Fibroblast of pulmonary artery (primary cell): ENCODE measurements at places on chromosomes 4 and X.

GRCh38 chr4:26130841-26131432 lies 189.9 kb upstream of the RBPJ start:
- DNase-seq, result no peak

DNA sequence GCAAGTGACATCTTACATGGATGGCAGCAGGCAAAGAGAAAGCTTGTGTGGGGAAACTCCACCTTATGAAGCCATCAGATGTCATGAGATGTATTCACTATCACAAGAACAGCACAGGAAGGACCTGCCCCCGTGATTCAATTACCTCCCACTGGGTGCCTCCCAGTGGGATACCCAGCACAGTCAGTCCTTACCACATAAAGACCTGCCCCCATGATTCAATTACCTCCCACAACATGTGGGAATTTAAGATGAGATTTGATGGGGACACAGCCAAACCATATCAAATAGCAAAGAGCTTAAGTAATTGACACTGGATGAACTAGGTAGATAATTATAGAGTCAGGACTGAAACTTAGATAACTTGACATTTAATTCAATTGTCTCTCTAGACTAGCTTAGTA lies 85.6 kb downstream of the SLIT2 start:
- no peak for DNase-seq

- DNase-seq, result no peak
Measured at GRCh38 chrX:150150076-150150779, 211.9 kb upstream of the EOLA2 start.

DNA sequence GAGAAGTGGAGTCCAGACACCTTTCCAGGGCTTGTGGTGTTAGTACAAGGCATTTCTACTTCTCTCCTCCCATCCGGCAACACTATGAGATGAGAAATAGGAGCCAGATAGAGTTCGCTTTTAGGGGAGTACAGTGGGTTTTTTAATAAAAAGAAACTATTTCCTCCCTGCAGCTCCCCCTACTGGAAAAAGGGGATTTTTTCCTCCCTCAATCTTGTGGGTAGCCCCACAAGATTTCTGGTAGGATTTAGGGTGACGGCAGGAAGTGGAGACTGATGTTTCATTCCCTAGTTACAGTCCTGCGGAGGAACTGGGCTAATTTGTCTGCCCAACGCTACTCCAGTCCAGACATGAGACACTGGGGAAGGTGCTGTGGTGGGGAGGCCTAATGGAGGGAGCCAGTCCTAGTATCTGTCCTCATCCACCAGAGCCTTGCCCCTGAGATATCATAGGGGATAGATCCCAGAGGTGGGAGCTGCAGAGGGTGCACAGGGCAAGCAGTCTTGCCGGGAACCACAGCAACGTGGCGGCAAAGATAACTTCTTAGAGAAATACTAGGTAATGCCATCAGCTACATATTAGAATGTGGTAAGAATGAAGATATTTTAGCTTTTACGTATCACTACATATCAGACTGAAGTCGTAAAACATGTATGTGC lies 45.5 kb upstream of the PRKG2 start:
- DNase-seq, result peak; percentile 10

GRCh38 chr4:10635091-10635490 lies 49.5 kb downstream of the CLNK start:
- DNase-seq, result no peak
